ENCODE measurements at places on chromosomes 7 and 10.

GRCh38 chr10:3306050-3306449 lies 133.5 kb upstream of the PITRM1 start:
- H3K27me3 ChIP-seq, result no peaks in the 10 kb centered on the region
- DNase-seq, result no peak
- no peak overlapping the region for H3K27ac ChIP-seq
- H3K4me1 ChIP-seq, result no peaks in the 10 kb centered on the region
- no peaks in the 10 kb centered on the region for H3K36me3 ChIP-seq

- no peaks in the 10 kb centered on the region for H3K27me3 ChIP-seq
- peaks cover 34% of the 10 kb centered on the region for H3K4me1 ChIP-seq
- DNase-seq, result no peak
- H3K36me3 ChIP-seq, result no peaks in the 10 kb centered on the region
- H3K4me3 ChIP-seq, result no peak overlapping the region
These were observed 60.1 kb downstream of the DIP2C start for GRCh38 chr10:629186-629998.

DNA sequence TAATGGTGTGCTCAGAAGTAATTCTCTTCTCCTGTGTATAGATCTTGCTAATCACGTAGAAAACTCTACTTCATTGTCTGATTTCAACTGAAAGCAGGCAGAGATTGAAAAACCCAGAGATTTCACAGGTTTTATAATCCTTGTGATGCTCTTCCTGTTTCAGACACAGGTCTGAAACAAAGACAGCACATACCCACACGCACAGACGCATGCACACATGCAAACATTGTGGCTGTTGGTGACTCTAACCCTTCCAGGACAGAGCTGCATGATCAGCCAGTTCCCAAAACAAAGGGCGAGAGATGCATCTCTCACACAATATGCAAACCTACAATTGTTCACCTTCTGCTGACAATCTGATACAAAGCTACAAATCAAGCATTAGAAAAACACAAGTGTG lies 11.1 kb upstream of the TFEC start:
- no peak overlapping the region for H3K4me3 ChIP-seq
- H3K27me3 ChIP-seq, result no peaks in the 10 kb centered on the region
- H3K4me1 ChIP-seq, result no peaks in the 10 kb centered on the region

- no peak for DNase-seq
- no peak overlapping the region for H3K27ac ChIP-seq
- H3K4me1 ChIP-seq, result no peaks in the 10 kb centered on the region
- H3K36me3 ChIP-seq, result peaks cover under 1% of the 10 kb centered on the region
- H3K4me3 ChIP-seq, result no peak overlapping the region
These were observed 7.1 kb downstream of the CCM2 start for GRCh38 chr7:45007106-45007505.

GRCh38 chr7:82430500-82431465 lies 12.8 kb downstream of the CACNA2D1 start:
- H3K36me3 ChIP-seq, result no peaks in the 10 kb centered on the region
- no peak overlapping the region for H3K27ac ChIP-seq
- H3K27me3 ChIP-seq, result no peaks in the 10 kb centered on the region
- DNase-seq, result no peak
- no peaks in the 10 kb centered on the region for H3K4me1 ChIP-seq

- H3K4me3 ChIP-seq, result no peak overlapping the region
- H3K36me3 ChIP-seq, result no peaks in the 10 kb centered on the region
- no peak for DNase-seq
- H3K27me3 ChIP-seq, result no peaks in the 10 kb centered on the region
These were observed 425.6 kb downstream of the PLXNA4 start for GRCh38 chr7:132150711-132151110.

DNA sequence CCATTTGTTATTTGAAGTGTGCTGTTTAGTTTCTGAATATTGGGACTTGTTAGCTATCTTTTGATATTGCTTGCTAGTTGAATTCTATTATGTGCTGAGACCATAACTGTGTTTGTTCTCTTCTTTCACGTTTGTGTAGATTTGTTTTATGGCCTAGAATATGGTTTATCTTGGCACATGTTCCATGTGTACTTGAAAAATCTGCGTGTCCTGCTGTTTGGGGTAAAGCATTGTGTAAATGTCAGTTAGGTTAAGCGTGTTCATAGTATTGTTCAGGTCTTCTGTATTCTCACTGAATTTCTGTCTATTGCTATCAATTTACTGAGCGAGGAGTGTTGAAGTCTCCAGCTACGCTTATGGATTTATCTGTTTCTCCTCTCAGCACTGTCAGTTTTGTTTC lies 19.4 kb downstream of the MMP21 start:
- peaks cover 81% of the 10 kb centered on the region for H3K36me3 ChIP-seq
- H3K27ac ChIP-seq, result no peak overlapping the region
- DNase-seq, result no peak
- no peak overlapping the region for H3K4me3 ChIP-seq
- no peaks in the 10 kb centered on the region for H3K27me3 ChIP-seq

- no peaks in the 10 kb centered on the region for H3K27me3 ChIP-seq
- no peaks in the 10 kb centered on the region for H3K4me1 ChIP-seq
- H3K4me3 ChIP-seq, result no peak overlapping the region
- DNase-seq, result no peak
- H3K27ac ChIP-seq, result no peak overlapping the region
These were observed 94.2 kb downstream of the NRBF2 start for GRCh38 chr10:63227207-63227895.

DNA sequence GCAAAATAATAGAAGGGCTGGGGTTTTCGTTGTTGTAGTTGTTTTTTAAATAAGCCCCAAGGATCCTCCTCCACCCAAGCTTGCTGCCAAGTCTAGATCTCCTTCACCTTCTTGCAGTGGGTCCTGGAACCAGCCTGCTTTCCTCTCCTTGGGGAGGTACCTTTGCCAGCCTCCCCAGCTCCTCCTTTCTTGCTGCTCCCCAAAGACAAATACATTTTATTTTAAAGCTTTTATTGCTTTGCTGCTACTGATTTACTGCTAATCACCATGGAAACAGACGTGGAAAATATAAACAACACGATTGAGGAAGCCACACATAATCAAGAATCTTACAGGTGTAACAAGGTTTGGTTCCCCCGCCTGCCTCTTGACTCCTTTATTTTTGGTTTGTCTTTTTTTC lies 17.4 kb upstream of the SLF2 start:
- no peaks in the 10 kb centered on the region for H3K4me1 ChIP-seq
- DNase-seq, result no peak
- no peak overlapping the region for H3K4me3 ChIP-seq
- no peak overlapping the region for H3K27ac ChIP-seq
- H3K36me3 ChIP-seq, result no peaks in the 10 kb centered on the region

GRCh38 chr7:129244220-129244619 lies 19.4 kb downstream of the AHCYL2 start:
- no peak overlapping the region for H3K4me3 ChIP-seq
- no peaks in the 10 kb centered on the region for H3K36me3 ChIP-seq
- no peaks in the 10 kb centered on the region for H3K4me1 ChIP-seq
- no peak overlapping the region for H3K27ac ChIP-seq
- DNase-seq, result no peak

DNA sequence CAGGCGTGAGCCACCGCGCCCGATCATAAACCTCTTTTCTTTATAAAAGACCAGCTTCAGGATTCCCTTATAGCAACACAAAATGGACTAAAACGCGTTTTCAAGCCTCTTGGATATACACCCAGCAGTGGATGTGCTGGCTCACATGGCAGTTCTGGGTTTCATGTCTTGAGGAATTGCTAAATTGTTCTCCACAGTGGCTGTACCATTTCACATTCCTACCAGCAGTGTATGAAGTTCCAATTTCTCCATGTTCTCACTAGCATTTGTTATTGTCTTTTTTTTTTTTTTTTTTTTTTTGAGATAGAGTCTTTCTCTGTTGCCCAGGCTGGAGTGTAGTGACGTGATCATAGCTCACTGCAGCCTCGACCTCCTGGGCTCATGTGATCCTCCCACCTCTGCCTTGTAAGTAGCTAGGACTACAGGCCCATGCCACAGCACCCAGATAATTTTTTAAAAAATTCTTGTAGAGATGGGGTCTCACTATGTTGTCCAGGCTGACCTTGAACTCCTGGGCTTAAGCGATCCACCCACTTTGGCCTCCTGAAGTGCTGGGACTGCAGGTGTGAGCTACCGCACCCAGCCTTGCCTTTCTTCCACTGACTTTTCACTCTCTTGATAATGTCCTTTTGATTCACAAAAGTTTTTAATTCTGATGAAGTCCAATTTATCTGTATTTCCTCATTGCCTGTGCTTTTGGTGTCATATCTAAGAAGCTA lies 17.4 kb downstream of the TECPR1 start:
- DNase-seq, result no peak
- no peak overlapping the region for H3K4me3 ChIP-seq
- no peaks in the 10 kb centered on the region for H3K4me1 ChIP-seq
- H3K36me3 ChIP-seq, result peaks cover 26% of the 10 kb centered on the region

DNA sequence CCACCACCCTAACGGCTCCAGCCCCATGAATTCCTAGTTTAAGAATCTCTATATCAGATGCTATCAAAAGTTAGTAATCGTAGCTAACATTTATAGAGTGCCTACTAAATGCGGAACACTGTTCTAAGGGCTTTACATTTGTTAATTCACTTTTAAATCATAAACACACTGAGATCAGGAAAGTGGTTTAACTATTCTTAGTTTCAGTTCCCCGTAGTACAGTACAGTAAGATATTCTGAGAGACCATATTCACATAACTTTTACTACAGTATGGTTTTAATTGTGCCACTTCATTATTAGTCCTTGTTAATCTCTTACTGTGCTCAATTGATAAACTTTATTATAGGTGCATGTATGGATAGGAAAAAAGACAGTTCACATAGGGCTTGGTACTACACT lies 22.5 kb downstream of the SYPL1 start:
- H3K27ac ChIP-seq, result no peak overlapping the region
- peaks cover 36% of the 10 kb centered on the region for H3K36me3 ChIP-seq
- H3K4me3 ChIP-seq, result no peak overlapping the region
- no peaks in the 10 kb centered on the region for H3K27me3 ChIP-seq
- no peaks in the 10 kb centered on the region for H3K4me1 ChIP-seq

GRCh38 chr7:149310113-149310836 lies 48.3 kb downstream of the ZNF783 start:
- H3K4me1 ChIP-seq, result no peaks in the 10 kb centered on the region
- H3K36me3 ChIP-seq, result no peaks in the 10 kb centered on the region
- no peak overlapping the region for H3K27ac ChIP-seq
- no peaks in the 10 kb centered on the region for H3K27me3 ChIP-seq

Measured in right atrium auricular region (tissue), 2 donors.